NCI-H345 (cell line): ENCODE measurements at places on chromosomes 12 and 14.
A peak's percentile ranks its signal among the peaks of the same experiment; 100 is the strongest.

DNA sequence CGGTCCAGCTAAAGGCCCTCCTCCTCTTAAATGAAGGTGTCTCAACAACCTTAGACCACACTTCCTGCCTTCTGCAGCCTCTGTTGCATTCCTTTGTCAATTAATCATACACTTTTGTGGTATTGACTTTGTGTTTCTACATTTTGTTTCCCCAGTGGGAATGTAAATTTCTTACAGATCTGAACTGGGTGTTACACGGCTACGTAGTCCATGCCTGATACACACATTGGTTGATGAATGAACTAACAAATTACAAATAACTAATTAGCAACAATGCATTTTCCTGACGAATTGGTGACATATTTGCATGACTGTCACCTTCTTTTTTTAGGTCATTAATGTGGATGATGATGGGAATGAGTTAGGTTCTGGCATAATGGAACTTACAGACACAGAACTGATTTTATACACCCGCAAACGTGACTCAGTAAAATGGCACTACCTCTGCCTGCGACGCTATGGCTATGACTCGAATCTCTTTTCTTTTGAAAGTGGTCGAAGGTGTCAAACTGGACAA is 15.2 kb upstream of the CCT2 start:
- no peak for DNase-seq

GRCh38 chr12:120960657-120961056 is 17.7 kb upstream of the HNF1A start:
- no peak for DNase-seq

DNA sequence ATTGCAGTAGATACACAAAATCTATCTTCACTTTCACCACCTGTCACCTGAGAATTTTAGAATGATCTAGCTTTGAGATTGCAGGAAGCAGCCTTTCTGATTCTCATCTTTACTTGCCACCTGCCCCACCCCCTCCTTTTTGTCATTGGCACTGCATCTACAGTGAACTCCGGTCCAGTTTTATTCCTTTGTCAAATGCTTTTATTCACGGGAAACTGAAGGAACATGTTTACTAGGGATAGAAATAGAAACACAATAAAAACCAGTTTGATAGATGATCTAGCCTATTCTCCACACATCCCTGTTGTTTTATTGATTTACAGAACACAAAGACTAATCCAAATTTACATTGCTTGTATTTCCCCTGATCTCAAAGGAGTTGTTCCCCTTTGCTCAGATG is 471.7 kb upstream of the STXBP6 start:
- peak; percentile 88 for DNase-seq

DNA sequence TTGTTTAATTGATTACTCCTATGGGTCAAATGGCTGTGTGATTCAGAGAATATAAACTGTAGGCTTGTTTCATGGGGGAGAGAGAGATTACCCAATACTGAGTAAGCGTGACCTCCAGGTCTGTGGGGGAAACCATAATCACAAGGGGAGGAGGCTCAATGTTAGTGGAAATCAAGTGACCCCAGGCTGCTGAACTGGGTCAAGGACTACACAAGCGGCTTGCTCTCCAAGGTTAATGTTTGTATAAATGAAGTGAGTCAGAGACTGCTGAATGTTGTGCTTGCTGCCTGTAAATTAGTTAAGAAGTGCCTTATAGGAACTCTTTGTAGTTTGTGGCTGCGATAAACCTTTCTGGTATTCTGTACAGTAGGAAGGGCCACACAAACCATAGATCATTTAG is 479.7 kb downstream of the AACS start:
- no peak for DNase-seq

DNA sequence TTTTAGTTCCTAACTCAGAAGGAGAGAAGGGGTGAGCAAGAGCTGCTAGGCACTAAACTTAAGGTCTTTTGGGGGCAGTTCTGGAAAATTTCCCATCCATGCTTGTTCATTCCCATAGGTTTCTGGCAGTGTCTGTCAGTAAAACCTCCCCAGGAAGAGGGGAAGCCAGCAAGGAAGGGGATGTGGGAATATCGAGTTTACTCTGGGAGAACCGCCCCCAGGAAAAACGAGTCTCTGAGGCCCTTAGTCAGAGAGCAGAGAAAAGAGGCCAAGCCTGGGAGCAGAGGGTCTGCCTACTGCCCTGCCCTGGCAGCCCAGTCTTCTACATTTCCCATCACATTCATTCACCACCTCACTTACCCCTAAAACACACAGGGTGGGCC is 55.9 kb downstream of the TMCC3 start:
- DNase-seq = no peak

- DNase-seq = no peak
Measured at GRCh38 chr12:80045594-80045993, 53.7 kb upstream of the OTOGL start.

GRCh38 chr14:65772921-65773574 is 360.5 kb downstream of the FUT8 start:
- no peak for DNase-seq

- no peak for DNase-seq
Measured at GRCh38 chr12:14938301-14938700, at the start of gene ERP27. Gene ERP27, minus strand, starts transcription at chr12:14938537. Its CDS starts 29 bp downstream, at chr12:14938508.

DNA sequence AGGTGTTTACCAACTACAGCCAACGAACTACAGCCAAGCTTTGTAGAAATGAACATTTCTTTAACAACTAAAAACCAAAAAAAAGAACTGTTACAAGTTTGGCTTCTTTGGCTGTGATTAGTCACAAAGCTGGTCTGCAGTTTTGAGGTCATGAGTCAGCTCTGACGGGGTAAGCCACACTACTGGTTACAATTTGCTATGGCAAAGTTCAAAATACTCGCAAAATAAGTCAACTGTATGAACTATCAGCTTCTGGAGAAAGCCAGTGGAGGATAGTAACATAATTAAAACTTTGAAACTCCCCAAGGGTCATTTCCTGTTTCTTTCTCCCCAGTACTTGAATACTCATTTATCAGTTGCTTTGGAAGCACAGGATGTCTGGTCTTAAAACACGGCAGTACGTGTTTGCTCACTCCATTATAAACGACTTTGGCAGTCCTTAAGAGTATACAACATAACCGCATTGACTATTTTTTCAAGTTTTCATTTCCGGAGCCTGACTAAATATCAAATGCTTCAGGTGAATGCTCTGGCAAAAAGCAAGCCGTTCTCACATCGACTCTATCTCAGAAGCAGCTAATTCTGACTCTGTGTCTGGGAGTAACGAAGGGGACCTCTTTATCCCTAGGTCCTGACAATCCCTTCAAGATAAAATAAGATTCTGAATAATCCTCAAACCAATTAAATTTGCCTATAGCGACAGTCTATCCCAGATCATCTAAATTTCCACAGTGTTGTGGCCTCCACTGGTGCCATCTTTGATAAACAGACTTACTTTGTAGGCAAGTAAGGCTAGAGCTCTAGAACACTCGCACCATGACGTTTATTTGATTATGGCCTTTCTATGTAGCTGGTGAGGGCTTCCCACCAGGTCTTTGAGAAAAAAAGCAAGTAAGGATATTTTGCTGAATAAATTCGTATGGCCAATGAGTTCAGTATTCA is 10.6 kb downstream of the PHLDA1 start:
- no peak for DNase-seq

- DNase-seq = no peak
Measured at GRCh38 chr14:67493092-67493717, 4.7 kb upstream of the TMEM229B start.

DNA sequence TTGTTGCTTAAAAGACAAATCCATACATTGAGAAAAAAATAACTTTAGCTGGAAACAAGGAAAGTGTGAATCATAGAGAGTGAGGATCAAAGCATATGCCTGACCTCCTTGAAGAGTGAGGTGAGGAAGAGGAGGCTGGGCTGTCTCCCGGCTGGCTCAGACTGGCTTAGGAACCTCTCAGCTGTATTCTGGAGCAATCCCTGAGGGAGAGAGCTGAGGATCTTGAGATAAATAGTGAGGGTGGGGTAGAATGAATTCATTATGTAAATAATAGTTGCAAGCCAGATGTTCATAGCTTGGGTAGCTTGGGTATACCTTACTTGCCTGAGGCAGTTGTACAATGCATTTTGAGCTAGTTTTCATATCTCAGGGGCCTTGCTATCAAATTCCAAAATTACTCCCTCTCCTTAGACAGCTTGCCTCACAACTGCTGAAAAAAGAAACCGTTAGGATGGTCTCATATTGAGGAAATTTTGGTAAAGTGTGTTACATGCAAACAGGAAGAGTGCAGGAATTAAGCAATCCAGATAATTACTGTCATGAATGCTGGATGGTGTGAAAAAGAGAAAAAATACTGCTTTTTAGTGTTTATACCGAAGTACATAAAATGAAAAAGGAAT is 30.5 kb upstream of the SLC15A5 start:
- no peak for DNase-seq

DNA sequence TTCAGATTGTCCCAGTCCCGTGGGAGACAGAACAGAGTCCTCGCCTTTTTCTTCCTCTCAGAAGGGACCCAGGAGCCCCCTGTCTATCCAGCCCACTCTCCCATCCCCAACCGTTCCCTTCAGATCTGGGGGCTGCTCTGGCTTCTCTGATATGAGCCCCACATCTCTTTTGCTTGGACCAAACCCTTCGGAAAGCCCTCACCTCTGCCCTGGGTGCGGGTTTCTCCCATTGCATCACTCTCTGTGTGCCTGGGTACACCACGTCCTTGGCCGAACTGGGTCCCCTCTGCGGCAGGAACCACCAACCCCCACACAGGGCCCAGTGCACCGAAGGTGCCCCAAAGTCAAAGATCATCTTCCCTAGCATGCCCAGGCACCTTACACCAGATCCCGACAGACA is 87.8 kb downstream of the DICER1 start:
- DNase-seq = no peak

- no peak for DNase-seq
Measured at GRCh38 chr12:20421421-20421820, 53.1 kb downstream of the PDE3A start.

GRCh38 chr12:99911967-99912366 is 72.8 kb downstream of the ANKS1B start:
- DNase-seq = no peak

DNA sequence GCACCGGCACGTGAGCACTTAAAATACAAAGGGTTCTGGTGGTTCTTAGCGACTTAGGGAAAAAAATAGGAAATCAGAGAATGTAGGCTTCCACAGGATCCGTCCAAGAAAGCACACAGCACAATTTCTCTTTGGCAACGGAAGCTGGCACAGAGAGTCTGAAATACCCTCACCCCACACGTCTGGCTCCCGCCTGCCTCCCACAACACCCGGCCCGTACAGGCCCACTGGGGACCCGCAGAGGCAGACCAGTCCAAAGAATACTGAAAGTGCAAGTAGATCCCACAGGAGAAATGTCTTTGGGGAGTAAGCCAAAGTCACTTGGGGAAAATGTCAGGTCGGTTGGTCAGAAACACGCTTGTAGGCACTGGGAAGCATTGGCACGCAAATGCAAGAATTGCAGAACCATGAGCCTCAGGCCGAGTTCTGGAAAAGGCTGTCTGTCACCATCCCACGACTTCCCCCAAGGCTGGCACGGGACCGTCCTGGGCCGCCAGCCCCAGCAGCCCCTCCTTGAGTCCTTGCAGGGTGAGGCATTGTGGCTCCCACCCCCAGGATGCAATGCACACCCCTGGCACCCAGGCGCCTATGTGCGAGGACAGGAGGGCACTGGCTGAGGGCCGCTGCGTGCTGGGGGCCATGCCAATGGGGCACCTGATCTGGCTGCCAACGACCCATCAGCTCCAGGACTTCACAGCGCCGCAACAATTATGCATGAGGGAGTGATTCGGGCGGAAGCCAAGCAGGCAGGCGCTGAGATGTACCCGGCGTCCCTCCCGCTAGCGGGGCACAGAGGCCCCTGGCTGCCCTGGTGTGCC is 29.7 kb downstream of the CHGA start:
- DNase-seq = no peak

DNA sequence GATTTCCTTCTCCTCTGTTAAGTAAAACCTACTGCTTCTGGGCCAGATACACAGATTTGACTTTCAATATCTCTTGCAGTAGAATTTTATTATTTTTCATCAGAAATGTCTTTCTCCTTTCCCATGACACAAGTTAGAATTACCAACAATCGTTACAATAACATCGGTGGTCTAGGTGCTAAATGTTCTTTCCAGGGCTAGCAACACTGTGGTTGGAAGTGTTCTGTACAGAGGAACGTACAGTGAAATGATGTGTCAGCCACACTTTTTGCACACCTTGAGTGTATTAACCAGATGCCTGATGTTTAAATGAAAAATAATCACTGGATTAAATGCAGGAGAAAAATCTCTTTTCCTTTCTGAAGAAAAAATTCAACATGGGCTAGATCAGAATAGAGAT is 27.7 kb upstream of the KLRD1 start:
- DNase-seq = no peak

DNA sequence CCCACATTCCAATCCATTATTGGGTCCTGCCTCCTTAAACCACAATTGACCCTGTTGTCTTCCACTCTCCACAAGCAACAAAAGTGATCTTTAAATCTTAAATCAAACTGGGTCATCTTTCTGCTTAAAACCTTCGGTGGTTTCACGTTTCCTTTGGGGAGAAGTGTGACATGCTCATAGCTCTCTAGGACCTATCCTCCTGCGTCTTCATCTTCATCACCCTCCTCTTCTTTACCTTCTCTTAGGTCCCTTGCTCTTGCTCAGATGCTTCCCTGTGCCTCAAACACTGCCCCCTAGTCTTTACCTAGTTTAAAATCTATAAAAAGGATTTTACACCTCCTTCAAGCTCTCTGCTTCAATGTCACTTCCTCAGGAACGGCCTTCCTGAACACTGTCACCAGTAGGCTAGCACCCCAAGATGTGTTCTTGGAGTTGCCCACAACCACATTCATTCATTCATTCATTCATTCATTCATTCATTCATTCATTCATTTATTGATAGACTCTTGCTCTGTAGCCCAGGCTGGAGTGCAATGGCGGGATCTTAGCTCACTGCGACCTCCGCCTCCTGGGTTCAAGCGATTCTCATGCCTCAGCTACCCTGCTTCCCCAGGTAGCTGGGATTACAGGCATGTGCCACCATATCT is 46.8 kb downstream of the GALNT4 start:
- no peak for DNase-seq

GRCh38 chr12:129614221-129614885 is 289.5 kb downstream of the TMEM132D start:
- DNase-seq = no peak

DNA sequence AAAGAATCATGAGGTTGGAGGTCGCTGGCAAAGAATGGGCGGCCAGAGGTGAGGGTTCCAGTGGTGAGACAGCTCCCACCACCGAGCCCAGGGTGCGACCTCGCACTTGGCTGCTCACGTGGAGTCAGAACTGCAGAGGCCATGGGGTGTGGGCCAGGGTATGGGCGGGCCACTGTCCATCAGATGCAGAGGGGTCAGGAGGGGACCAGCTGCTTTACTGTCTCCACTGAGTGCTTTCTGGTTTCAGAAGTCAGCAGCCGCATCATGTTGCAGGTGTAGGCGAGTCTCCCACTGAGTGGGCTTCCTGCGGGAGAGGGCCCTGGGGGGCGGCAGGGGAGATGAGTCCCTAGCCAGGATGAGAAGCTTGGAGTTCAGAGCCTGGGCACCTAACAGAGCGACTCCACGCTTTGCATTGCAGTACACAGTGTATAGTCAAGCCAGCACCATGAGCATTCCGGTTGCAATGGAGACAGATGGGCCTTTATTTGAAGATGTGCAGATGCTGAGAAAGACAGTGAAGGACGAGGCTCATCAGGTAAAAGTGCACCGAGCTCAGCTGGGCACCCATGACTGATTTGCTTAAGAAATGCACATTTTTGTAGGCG is 46.9 kb upstream of the DYNC1H1 start:
- no peak for DNase-seq
